Fibroblast of lung (primary cell): ENCODE measurements at places on chromosomes 2 and 18. TPM values are rescaled to one million over a fixed set of nuclear protein-coding genes. Genes with fewer than 3 reads are reported as not detected.

Gene RBM43
- 4.9 and 12.4 TPM in 2 replicates for total RNA-seq

Gene BMP10
- total RNA-seq, result not detected in 2 replicates

Gene UGT1A3
- not detected in 2 replicates for total RNA-seq

Gene ODC1
- 53.9 and 86.4 TPM in 2 replicates for total RNA-seq

GRCh38 chr2:43073401-43073825 lies 153.0 kb downstream of the ZFP36L2 start:
- no peaks in the 10 kb centered on the region for H3K36me3 ChIP-seq
- no peaks in the 10 kb centered on the region for H3K27me3 ChIP-seq
- peak overlapping the region; percentile 98 for H3K27ac ChIP-seq
- H3K4me1 ChIP-seq, result peaks cover 52% of the 10 kb centered on the region

DNA sequence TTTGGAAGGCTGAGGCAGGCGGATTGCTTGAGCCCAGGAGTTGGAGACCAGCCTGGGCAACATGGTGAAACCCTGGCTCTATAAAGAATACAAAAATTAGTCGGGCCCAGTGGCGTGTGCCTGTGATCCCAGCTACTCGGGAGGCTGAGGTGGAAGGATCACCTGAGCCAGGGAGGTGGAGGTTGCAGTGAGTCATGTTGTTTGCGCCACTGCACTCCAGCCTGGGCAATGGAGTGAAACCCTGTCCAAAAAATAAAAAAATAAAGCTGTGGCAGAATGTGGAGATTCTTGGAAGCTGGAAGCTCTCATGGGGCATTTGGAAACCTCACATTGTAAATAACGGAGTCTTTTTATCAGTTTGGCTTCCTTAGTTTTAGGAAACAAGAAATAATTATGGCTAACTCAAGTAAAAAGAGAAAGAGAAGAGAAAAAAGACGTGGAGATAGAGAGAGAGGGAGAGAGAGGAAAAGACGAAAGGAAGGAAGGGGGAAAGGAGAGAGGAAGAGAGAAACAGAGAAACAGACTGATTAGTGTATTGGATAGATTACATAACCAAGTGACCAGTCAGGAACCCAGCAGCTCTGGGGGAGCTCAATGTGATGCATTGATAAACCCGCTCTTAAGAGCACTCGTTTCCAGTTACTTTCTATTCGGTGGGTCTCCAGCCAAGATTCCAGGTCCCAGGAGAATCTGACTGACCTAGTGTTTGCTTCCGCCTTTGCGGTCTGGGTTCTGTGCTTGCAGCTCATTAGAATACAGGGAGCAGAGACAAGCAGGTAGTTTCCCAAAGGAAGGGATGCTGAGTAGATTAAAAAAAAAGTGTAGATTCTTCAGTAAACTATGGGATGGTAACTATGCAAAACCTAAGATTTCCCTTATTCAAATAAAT lies 1.1 kb upstream of the SPAST start:
- H3K4me1 ChIP-seq, result no peaks in the 10 kb centered on the region
- DNase-seq, result peak; percentile 61
- H3K27me3 ChIP-seq, result no peaks in the 10 kb centered on the region

Gene RBFA
- 22.9 and 25.3 TPM in 2 replicates for total RNA-seq

Gene ABCA12
- total RNA-seq, result under 0.01 TPM in 2 replicates

Gene HRH4
- under 0.01 TPM in 2 replicates for total RNA-seq

Gene COL4A3
- 0.26 and 0.33 TPM in 2 replicates for total RNA-seq
